ENCODE measurements at places on chromosomes 11 and 22.

DNA sequence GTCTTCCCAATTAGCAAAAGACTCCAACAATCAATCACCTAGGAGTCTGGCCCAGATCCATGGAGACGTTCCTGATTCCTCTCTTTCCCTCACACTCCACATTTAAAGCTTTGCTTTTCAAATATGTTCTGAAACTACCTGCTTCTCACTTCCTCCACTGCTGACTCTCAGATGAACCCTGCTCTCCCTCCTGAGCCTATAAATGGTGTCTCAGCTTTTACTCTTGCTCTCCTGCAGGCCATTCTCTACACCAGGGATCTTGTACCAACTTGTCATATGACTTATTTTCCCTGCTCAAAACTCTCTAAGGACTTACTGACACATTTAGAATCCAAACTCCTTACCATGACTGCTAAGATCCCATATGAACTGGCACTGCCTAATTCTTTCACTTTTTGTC, 138.4 kb upstream of the DDI1 start:
- DNase-seq = no peak

DNA sequence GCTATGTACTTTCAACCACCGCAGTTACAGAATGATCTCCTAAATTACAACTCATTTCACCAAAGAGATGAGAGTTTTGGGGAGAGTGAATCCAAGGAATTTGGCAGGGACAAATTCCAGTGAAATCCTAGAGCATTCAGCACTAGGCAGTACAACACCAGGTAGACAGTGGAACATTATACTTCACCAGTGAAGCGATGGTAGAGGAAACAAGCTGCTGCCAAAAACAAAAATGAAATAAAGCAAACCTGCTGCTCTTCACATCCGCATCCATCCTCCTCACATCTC, 16.9 kb downstream of the SMCO4 start:
- no peak for DNase-seq

DNA sequence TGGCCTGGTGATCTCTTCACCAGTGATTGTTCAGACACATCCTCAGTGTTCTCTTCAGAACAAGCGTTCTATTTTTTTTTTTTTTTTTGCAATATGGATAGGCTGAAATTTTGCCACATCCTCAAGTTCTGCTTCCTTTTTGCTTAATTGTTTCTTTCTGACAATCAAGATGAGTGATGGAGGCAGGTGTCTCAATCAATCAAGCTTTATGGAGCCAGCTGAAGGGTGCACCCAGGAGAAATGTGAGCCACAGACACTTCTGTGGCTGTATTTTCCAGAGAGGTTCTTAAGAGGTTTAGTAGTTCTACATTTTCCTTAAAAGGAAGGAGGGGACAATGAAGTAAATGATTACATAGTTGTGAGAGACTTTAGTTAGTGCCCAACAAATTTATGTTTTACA, 43.9 kb upstream of the ASPHD2 start:
- DNase-seq = no peak

- DNase-seq = no peak
Observed at GRCh38 chr11:70063121-70063520, 15.0 kb upstream of the ANO1 start.

GRCh38 chr11:3047637-3048036, 9.6 kb downstream of the CARS1 start:
- DNase-seq = no peak

DNA sequence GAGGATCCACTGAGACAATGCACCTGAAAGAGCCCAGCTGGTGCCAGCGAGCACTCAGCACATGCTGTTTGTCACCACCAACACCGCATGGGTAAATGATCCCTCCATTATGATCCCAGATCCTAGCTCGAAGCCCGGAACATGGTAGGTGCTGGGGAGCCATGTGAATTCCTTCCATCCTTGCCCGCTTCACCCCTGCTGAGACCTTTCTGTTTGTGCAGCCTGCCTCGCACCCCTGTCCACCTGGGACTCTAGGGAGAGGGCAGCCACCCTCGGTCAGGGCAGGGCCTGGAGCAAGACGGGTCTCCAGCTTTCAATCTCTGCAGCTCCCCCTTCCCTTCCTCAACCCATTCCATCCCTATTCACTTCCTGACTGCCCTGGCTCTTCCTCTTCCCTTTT, 116.2 kb upstream of the ALX4 start:
- no peak for DNase-seq

DNA sequence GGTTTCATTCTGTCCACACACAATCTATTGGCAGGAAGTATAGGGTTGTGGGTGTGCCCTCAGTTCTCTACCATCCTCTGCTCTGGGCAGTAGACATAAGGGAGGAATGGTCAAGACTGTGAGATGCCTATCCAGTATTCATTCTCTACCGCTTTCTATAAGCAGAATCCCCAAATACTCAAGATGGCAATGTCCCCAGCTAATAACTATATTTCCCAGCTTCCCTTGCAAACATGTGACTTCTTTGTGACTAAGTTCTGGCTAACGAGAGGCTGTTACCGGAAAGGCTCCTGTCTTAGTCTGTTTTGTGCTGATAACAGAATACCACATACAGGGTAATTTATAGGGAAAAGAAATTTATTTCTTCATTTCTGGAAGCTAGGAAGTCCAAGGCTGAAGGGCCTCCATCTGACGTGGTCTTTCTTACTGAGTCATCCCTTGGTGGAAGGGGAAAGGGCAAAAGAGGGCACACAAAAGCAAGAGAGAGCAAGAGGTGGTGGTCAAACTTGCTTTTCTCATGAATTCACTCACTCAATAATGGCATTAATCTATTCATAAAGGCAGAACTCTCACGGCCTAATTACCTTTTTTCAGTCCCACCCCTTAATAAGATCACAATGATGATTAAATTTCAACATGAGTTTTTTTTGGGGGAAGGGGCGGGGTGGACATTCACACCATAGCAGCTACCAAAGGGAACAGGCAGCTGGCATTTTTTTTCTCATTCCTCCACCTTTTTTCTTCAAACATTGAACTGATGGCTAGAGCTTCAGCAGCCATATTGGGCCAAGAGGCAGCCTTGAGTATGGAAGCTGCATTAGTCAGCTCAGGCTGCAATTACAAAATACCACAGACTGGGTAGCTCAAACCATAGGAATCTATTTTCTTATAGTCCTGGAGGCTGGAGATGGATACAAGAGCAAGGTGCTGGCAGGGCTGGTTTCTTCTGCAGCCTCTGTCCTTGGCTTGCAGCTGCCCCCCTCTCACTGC, 109.7 kb upstream of the OR9Q1 start:
- no peak for DNase-seq

DNA sequence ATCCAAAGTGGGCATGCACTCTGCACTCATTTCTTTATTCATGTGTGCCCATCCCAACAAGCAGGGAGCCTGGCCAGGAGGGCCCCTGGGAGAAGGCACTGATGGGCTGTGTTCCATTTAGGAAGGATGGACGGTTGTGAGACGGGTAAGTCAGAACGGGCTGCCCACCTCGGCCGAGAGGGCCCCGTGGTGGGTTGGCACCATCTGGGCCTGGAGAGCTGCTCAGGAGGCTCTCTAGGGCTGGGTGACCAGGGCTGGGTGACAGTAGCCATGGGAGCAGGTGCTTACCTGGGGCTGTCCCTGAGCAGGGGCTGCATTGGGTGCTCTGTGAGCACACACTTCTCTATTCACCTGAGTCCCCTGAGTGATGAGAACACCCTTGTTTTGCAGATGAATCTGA, 129.3 kb upstream of the B3GAT1 start:
- DNase-seq = no peak

- DNase-seq = no peak
Observed at GRCh38 chr11:113129261-113129992, 168.2 kb downstream of the NCAM1 start.

DNA sequence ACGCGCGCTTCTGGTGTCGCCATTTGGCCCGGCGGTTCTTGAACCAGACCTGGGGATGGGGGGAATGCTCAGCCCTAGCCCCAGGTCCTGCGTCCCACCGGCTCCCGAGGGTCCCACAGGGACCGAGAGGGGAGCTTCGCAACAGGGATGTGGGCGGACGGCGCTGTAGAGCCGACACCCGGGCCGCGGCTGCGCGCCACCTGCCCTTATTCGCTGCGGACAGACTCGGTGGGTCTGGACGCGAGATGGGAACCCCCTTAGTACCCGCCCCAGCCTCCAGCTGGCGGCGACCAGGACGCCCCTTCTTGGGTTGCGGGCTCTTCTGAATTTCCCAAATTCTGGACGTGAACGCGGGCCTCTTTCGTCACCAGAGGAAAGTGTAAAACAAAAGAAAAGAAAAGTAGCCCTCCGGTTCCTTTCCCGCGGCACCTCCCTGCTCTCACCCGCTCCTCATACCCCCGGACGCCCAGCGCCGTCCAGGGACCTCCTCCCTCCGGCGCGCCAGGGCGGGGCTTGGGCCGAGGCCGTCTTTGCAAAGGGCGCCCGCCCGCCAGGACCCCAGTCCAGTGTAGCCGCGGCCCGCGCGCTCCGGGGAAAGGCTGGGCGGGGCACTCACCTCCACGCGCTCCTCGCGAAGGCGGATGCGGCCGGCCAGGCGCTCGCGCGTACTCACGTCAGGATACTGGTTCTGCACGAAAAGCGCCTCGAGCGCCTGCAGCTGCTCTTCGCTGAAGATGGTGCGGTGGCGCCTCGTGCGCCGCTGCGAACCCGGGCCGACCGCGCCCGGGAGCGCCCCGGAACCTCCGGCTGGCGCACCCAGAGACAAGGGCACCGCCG, 827 bp downstream of the GSC2 start:
- no peak for DNase-seq

- DNase-seq = no peak
Observed at GRCh38 chr22:43600265-43600664, 188.5 kb downstream of the MPPED1 start.

DNA sequence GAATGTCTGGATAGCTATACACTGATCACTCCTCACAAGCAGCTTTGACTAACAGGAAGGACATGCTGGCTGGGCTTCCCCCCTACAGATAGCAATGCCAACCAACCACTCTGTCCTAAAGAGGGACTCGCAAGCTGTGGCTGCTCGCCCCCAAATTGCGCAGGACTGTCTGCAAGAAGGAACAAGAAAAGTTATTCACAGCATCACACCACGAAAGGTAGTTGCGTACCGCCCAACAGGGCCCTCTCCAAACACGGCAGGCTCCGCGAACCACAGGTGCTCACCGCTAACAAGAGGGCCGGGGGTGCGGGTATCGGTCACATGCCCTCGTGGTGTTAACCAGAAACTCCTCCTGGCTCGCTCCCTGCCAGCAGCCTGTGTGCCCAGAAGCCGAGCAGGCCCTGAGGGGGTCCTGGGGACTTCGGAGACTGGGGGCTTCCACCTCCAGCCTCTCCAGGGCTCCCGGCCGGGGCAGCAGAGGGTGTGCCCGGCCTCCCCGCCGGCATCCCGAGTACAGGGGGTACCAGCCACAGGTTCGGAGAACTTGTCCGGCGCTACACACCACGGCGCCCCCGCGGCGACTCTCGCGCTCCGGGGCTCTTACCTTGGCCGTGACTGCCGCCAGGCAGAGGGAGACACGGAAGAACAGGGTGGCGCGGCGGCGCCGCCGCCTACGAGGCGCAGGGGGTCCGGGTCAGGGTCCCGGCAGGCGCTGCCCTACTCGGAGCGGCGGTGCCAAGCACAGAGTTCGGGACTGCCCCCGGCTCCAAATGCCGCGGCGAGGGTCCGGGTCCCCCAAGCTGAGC, 682 bp downstream of the LARGE1 start:
- DNase-seq = peak; percentile 19

DNA sequence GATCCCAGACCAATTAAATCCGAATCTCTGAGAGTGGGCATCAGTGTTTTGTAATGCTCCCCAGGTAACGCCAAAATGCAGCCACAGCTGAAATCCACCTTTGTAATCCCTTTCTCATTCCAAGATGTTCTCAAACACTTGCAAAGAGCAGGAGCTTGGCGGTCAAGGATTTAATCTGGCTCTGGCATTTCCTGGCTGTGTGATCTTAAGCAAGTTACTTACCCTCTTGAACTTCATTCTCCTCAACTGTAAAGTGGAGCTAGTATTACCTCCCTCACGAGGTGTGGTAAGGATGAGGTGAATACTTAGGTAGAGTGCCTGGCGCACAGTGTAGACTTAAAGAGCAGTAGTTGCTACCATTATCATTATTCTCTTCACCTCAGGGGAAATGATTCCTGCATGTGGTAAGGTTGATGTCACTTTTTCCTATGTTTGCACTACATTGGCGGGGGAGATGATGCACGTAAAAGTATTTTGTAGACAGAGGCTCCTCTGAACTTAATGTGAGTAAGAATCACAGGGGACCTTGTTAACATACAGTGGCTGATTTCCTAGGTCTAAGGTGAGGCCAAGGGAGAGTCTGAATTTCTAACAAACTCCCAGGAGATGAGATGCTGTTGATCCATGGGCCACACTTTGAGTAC, 210.4 kb upstream of the PITPNB start:
- DNase-seq = no peak

GRCh38 chr11:40273192-40273732, 1186.2 kb downstream of the LRRC4C start:
- DNase-seq = no peak

DNA sequence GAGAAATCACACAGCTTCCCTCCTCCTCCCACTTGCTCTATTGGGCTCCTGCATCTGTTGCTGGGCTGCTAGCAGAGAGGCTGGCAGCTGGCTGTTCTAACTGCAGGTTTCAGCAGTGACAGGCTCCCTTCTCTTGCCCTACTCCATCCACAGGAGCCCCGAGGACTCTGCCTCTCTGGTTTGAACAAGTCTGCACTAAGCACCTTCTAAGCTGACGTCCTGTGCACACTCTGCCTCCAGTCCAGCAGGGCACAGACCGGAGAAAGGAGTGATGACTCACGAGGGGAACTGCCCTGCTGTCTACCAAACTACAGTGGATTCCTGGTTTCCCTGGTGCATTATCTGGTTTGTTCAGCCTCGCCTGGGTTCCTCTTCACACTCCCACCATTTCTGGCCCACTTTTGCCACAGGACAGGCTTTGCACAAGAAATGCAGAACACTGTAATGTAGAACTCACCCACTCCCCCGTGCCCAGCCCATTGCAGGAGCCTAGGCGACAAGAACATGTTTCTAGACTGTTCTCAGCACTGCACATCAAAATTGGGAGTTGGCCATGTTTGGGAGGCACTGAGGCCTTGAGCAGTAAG, 26.0 kb downstream of the IL10RA start:
- DNase-seq = no peak
